NCI-H82 (cell line): ENCODE measurements at places on chromosomes 1 and 21.
A peak's percentile ranks its signal among the peaks of the same experiment; 100 is the strongest.

DNA sequence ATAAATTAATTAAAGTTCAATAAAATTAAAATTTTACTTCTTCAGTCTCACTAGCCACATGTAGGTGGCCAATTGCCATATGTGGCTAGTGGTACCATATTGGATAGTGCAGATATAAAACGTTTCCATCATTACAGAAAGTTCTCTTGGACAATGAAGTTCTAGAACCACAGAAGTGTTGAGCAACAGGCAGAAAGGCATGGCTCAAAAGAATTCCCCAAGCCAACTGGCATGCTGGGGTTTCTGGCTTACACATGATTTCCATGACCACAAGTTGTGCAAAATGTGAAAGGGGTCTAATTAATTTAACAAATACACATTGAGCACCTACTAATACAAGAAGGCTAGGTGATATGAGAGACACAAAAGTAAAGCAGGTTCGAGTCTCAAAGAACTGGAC lies 72.2 kb upstream of the CDC42BPA start:
- DNase-seq, result no peak

GRCh38 chr1:44719318-44719717 lies 11.7 kb downstream of the RNU5D-1 start:
- no peak for DNase-seq

DNA sequence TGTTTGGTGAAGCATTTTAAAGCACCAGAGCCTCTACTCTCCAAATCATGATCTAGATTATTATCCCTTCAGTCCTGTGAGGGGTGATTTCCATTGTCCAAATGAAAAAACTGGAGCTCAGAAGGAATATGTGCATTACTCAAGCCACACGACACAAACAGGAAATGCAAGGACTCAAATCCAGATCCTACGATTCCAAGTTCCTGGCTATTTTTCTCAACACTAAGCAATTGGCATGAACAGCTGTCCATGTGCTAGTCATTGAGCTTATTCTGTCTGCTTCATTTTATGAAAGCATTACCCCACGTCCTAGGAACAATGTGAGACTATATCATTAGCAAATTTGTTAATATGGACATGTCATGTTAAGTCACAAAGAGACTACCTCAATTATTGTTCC lies 273.1 kb upstream of the LYPLAL1 start:
- no peak for DNase-seq

GRCh38 chr21:38255571-38256117 lies 1.1 kb upstream of the KCNJ15 start:
- no peak for DNase-seq

DNA sequence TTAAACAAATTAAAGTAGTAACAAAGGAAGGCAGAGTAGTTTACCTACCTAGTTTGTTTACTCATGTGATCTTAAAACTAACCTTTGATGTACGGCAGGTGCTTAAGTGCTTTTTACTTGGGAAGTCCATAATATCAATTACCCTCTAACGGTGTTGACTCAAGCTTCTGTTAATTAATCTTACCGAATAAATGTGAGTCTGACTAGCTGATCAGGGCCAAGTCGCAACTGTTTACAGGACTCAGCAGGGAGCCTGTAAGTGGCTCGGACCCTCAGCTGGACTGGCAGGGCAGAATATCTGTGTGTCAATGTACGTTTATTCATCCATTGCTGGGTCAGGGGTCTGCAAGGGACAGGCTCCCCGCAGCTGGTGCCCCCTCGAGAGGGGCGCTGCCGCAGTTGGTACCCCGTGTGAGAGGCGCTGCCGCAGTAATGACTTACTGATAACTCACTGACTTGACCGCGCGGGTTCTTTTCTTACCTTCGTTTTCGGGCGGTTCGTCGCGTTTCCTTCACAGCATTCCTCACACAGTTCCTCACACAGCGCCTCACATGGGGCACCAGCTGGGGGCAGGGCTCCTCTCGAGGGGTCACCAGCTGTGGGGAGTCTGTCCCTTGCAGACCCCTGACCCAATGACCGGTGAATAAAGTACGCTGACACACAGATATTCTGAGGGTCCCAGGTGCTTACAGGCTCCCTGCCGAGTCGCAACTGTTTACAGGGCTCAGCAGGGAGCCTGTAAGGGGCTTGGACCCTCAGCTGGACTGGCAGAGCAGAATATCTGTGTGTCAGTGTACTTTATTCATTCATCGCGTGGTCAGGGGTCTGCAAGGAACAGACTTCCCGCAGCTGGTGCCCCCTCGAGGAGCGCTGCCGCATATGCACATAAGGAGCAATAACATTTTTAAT lies 3.0 kb downstream of the FMO1 start:
- peak; percentile 89 for DNase-seq

- peak; percentile 83 for DNase-seq
Measured at GRCh38 chr1:87325982-87326738, 2.5 kb upstream of the LMO4 start.

DNA sequence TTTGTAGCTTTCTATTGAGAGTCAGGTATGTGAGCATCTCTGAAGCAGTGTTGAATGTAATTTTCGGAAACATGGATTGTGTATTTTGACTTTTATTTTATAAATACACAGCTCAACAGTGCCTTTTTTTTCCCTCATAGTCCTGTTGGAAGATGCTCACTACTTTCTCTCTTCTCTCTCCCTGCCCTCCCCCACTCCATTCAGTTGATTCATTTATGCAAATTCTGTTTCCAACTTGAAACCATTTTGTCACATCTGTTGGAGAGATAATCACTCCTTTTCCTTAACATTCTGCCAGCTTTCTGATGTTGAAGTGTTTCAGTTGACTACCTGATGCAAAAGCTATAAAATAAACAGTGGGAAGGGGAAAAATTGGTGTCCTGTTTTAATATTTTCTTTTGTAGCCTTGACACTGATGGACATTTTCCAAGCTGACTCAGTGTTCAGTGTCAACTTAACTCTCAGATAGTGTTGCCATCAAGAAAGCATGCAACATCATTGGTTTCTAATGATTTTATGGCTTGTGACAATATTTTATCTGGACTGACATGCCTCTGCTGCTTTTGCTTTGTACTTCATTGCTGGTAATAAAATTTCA lies 194.5 kb downstream of the HS2ST1 start:
- DNase-seq, result no peak
